ENCODE measurements at places on chromosomes 1 and 21. TPM values are rescaled to one million over a fixed set of nuclear protein-coding genes. Genes with fewer than 3 reads are reported as not detected.

DNA sequence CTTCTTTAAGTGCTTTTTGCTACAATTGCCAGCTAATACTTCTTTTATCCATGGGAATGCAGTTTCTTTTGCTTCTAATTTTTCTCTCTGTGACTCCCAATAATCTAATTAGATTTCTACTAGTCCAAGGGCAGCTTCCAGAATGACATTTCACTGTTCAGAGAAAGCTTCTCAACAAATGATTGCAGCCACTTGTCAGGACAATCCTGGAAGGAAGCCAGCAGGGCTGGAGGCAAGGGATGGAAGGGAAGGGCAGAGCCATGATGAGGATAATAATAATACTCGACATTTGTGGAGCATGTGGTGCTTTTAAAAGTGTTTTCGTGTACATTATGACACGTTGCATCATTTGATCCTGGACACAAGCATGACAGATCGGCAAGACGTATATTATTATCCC, 19.4 kb downstream of the F11R start:
- no peaks in the 10 kb centered on the region for H3K27me3 ChIP-seq
- H3K4me1 ChIP-seq, result peaks cover 8% of the 10 kb centered on the region
- no peak overlapping the region for H3K4me3 ChIP-seq
- peaks cover 26% of the 10 kb centered on the region for H3K36me3 ChIP-seq
- no peak for DNase-seq

DNA sequence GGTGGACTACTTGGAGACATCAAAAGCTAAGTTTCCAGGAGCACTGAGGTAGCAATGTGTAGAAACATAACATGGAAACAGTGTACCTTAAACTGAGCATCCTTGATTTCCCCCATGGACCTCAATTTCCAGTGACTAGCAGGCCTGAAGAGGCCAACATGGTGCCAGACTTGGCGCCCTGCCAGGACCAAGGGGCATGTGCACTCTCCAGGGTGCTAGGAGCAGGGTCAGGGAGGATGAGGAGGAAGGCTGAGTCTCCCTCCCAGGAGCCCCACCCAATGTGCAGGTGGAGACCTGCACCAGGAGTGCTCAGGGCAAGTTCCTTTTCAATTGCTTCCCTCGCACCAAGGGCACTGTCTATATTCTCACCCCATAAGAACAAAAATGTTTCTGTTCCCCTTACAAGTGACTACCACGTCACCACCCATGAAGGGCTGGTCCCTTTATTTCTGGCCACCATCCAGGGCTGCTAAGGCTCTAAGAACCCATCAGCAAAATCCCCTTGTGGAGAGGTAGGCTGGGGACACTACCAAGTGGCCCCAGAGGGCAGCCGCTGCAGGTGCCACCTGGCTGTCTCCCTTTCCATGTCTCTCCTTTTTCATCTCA, 39.2 kb downstream of the MX1 start:
- DNase-seq, result no peak
- no peaks in the 10 kb centered on the region for H3K27me3 ChIP-seq
- H3K27ac ChIP-seq, result no peak overlapping the region

DNA sequence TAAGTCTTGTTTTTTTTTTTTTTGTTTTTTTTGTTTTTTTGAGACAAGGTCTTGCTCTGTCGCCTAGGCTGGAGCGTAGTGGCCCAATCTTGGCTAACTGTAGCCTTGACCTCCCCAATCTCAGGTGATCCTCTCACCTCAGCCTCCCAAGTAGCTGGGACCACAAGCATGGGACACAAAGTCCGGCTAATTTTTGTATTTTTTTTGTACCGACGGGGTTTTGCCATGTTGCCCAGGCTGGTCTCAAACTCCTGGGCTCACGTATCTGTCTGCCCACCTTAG, 6.1 kb downstream of the LCK start:
- no peaks in the 10 kb centered on the region for H3K27me3 ChIP-seq
- no peak overlapping the region for H3K4me3 ChIP-seq
- no peak for DNase-seq
- no peaks in the 10 kb centered on the region for H3K4me1 ChIP-seq
- no peaks in the 10 kb centered on the region for H3K36me3 ChIP-seq

GRCh38 chr1:218525031-218525430, 179.9 kb downstream of the TGFB2 start:
- DNase-seq, result no peak
- H3K27ac ChIP-seq, result no peak overlapping the region
- H3K4me3 ChIP-seq, result no peak overlapping the region
- H3K27me3 ChIP-seq, result no peaks in the 10 kb centered on the region
- no peaks in the 10 kb centered on the region for H3K36me3 ChIP-seq

- no peaks in the 10 kb centered on the region for H3K27me3 ChIP-seq
- H3K27ac ChIP-seq, result no peak overlapping the region
- H3K4me1 ChIP-seq, result no peaks in the 10 kb centered on the region
Observed at GRCh38 chr1:112169517-112169916, 180.0 kb upstream of the KCND3 start.

DNA sequence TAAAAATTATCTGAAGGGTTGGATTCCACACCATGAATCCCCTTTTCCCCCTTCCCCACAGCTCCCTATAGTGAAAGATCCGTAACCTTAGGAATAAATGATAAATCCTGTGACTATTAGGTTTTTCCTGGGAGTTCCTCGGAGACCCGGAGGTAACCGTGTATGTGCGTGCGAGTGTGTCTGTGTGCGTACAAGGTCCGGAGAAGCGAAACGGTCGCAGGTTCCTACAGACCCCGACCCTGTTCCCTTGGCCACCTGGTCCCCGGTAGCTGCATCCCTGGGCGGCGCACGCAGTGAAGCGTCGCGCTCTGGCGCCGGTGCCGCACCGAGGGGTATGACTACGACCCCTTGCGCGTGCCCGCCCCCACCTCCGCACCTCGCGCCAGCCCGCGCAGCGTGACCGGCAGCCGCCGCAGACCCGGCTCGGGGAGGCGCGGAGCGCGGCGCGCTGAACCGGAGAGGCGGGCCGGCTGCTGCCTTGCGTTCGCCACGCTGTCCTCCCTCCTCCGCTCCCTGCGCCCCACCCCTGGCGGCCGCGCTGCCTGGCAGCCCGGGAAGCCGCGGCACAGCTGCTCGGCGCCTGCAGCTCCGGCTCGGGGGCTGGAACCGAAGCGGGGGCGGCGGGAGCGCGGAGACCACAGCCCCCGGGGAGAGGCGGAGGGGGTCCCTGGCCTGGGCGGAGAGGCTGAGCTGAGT, at the start of gene AK5:
Gene AK5, plus strand, starts transcription at position 529 of the 696 bp plus-strand sequence. CDS start 295 bp downstream, outside the sequence.
- H3K4me1 ChIP-seq, result no peaks in the 10 kb centered on the region
- peak within 1 kb of the TSS; percentile 6 for H3K4me3 ChIP-seq
- no peak within 1 kb of the TSS for H3K27ac ChIP-seq

- H3K27me3 ChIP-seq, result no peaks in the 10 kb centered on the region
- H3K4me1 ChIP-seq, result no peaks in the 10 kb centered on the region
- H3K4me3 ChIP-seq, result no peak overlapping the region
Observed at GRCh38 chr1:205920861-205921569, 22.2 kb downstream of the SLC26A9 start.

Gene LIN28A
- not detected for polyA plus RNA-seq

Gene LCE1A
- not detected for polyA plus RNA-seq

Gene LCE1F
- not detected for polyA plus RNA-seq

DNA sequence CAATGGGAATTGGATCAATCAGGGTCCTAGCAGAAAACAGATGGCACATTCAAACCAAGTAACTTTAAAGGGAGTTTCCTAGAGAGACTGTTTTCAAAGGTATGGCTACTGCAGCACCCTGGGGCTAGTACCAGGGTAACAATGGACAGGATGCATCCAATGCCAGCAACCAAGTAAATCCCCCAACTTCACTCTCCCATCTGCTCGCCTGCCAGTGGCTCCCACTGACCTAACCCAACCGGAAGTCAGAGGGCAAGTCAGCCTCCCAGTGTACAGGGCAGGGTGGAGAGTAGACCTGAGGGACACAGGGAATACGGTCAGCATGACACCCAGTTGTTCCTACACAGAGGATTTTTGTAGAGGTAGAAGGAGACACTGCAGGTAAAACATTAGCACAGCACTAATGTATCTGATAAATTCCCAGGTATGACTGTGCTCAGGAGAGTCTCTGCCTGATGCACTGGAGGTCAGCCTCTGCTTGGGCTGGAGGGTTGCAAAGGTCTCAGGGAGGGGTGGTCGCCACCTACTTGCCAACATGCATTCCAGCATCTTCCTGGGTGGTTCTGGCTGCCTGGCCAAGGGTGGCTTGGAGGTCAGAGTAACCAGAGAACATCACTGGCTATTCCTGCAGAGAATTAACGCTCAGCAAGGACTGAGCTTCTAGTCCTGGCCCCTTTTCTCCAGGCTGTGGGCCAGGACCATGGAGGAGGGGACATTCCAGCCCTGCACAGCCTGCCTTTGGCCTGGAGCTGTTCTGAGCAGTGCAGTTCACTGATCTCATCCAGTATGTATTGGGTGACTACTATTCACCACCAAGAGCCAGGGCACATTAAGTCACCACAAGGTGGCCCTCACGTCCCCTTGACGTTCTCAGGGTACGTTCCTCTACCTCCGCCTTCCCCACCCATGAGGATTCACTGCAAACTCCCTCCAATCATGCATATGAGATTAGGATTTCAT, 5.1 kb upstream of the GJA4 start:
- DNase-seq, result no peak
- no peak overlapping the region for H3K27ac ChIP-seq
- H3K36me3 ChIP-seq, result no peaks in the 10 kb centered on the region
- H3K4me1 ChIP-seq, result peaks cover 7% of the 10 kb centered on the region
- H3K4me3 ChIP-seq, result no peak overlapping the region

- H3K27ac ChIP-seq, result peak overlapping the region; percentile 23
- H3K4me1 ChIP-seq, result peaks cover 6% of the 10 kb centered on the region
- H3K4me3 ChIP-seq, result no peak overlapping the region
- no peaks in the 10 kb centered on the region for H3K36me3 ChIP-seq
Observed at GRCh38 chr1:25861316-25862286, 2.3 kb upstream of the AUNIP start.

Gene S100A7
- polyA plus RNA-seq, result not detected
